ENCODE measurements at places on chromosomes 13 and 19.

DNA sequence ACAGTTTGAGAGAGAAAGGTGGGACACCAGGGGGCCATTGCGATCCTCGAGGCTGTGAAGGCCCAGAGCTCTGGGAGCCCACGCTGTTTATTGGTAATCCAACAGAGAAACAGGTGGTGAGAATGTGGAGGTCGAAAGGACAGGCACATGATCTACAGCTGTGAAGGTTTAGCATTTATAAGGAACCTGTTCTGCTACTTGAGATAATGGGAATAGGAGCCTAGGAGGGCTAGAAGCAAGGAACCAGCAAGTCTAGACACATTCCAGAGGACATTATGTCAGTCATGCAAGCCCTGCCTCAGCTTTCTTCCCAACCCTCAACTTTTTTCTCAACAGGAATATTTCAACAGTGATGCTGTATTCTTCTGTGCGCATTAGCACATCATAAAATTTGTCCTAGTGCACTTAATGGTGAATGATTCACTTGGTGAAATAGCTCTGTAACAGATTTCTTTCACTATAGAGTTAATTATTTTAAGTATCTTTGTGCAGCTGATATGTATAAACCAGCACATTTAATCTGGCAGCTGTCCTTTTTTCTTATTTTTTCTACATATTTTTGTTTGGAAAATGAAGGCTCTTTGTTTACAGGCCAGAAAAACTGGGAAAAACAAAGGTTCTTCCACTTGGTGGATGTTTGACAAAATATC lies 25.4 kb downstream of the ZNF90 start:
- peak; percentile 32 for DNase-seq

DNA sequence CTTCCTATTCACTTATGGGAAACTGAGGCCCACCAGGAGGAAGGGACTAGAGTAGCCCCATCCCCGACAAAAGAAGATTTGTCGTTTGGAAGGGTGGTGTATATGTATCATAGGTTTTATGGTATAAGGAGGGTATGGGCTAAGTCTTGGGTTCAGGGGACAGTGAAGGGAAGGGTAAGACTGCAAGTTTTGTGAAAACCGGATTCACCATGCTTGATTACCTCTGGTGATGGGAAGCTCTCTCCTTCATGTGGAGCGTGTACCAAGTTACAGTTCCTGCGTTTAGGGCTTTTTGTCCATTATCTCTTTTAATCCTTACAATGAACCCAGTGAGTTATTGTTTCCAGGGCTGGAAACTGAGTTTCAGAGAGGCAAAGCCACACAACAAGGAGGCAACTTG lies 3.8 kb downstream of the VASP start:
- no peak for DNase-seq

- DNase-seq, result no peak
Observed at GRCh38 chr13:114319441-114319913, 5.2 kb downstream of the CHAMP1 start.

DNA sequence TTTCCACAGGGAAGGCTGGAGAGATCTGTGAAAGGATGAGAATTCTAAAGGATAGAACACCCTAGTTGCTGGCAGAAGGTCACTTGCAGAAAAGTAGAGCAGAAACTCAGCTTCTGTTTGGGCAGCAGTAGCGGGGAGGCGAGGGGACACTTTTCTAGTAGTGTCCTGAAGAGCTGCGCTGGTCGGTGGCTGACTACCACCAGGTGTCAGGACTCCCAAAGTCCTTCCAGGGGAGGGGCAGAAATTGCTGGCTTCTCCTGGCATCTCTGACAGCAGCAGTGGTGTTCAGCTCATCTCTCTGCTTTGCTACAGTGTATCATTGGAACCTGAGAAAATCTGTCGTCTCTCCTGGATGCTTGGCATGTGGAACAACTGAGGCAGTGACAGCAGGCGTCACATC lies 120.9 kb downstream of the ZDHHC20 start:
- DNase-seq, result no peak

DNA sequence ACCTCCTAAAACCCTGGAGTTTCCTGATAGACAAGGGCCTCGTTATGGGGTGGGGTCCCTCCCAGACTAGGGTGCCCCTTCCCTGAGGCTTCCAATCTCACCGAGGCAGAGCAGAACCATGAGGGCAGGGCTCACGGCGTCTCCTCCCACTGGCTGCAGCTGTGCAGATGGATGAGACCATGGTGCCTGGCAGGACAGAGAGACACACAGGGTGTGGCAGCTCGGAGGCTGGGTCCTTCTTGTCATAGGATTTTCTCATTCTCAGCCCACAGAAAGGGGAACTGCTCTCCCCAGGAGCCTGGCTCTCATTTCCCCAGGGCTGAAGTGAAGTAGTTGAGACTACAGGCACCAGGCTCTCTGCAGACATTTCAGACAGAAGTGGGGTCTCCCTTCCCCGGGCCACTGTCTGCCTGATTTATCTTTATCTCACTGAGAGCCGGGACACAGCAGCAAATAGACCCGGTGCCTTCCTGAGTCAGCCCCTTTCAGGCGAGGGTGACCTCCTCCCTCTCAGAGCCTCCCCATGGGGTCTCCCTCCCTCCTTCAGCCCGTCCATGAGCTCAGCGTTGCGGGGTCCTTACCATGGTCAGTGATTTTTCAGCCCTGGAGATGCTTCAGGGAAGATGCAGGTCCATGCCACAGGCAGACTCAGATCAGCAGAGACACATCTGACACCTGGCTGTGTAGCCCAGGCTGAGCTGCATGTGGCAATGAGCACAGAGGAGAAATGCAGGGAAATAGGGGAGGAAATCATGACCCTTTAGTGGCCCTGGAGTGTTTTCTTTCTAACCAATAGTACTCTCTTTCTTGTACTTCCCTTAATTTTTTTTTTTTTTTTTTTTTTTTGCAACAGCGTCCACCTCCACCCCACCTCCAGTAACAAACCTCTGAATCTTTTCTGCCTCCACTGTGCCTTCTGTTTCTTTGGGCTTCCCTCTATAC lies at the start of gene LILRA5:
Gene LILRA5 (minus strand): TSS at position 731 of the 942 bp plus-strand sequence. CDS start 147 bp downstream, at position 584.
- no peak for DNase-seq

DNA sequence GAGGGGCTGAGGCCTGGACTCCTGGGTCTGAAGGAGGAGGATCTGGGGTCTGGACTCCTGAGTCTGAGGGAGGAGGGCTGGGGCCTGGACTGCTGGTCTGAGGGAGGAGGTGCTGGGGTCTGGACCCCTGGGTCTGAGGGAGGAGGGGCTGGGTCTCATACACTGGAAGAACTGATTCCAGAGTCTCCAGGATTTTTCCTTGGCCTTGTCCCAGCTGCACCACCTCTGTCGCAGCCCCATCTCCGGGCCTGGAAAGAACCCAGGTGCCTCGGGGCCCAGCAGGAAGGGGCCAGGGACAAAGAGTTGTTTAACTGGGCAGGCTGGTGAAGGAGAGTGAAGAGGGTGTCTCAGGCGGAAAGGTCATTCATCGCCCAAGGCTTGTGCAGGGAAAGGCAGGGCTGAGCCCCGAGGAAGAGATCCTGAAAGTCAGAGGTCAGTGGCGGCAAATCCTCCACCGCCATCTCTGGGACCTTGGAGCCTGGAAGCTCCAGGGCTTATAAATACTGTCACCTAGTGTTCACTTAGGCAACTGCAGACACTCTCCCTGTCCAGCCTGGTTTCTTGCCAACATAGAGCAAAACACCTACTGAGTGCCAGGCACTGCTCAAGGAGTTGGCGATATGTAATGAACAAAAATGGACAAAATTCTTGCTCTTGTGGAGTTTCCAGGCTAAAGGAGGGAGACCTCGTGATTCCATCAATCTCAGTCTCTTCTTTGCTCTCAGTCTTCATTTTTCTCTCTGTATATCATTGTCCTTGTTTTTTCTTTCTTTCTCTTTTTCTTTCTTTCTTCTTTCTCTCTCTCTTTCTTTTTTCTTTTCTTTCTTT lies 4.4 kb upstream of the KCNN4 start:
- no peak for DNase-seq

GRCh38 chr13:24243302-24243701 lies 66.1 kb upstream of the C1QTNF9 start:
- no peak for DNase-seq

DNA sequence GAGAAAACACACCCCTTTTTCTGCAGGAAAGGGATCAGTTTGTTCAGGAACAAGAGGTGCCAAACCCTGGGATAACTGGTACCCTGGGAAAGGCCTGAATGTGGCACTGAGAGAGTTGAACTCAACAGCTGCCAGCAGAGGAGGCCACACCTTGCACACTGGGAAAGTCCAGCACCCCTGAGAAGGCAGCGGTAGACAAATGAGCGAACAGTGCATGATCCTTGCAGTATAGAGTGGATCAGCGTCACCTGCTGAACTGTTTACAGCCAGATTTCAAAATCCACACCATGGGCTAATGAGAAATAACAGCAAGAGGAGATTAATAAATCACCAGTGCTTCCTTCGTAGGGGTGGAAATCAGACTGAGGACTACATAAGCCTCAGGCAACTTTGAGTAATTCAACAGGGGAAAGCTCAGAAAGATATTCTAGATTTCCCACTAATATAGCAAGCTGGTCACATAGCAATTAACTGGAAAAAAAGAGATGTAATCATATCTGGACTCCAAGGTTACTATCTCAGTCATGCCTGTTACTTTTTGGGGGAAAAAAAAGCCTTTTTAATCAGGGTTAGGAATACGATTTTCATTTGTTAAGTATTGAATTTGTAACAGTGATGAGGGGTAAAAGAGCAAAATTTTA lies 52.0 kb downstream of the DCT start:
- no peak for DNase-seq

DNA sequence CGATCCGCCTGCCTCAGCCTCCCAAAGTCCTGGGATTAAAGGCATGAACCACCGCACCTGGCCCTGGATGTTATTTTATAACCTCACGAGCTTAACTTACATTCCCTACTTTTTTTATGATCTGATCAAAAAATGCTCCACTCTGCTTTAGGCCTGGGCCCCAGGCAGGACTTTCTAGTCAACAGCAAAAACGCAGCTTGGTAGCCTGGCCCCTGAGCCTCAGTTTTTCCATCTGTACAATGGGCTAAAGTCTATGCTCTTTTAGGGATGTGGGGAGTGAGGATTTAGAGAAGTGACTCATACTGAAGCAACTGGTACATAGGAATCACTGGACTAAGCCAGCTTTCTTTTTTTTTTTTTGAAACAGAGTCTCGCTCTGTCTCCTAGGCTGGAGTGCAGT lies 11.9 kb upstream of the PIK3R2 start:
- no peak for DNase-seq

DNA sequence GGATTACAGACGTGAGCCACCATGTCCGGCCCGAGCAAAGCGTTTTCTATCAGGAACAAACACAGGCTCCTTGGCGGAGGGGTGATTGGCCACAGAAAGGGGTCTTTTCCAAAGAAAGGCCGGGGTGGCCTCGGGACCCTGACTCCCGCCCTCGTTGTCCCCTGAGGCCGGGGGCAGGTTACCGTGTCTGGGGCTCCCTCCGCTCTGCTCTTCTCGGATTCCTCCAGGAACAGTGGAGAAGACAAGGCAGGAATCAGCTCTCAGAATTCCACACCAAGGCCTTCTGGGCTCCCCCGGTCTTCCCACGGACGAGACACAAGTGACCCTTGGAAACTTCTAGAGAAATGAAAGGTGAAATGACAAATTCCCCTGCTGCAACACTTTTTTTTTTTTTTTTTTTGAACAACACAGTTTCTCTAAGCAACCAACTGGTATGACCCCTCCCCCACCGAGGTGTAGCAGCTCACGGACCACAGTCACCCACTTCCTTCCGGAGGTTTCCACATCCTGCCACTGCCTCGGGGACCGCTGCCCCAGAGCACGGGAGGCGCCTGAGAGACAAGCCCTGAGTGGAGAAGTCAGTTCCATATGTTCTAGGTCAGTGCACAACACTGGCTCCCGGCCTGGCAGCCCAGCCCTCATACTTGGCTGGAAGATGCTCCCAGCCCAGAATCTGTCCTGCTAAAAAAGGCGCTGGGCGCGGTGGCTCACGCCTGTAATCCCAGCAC lies 11.0 kb downstream of the MOB3A start:
- DNase-seq, result no peak

GRCh38 chr19:38759590-38760003 lies 13.7 kb downstream of the LGALS7 start:
- DNase-seq, result no peak

GRCh38 chr19:38039966-38040365 lies 133.0 kb downstream of the SIPA1L3 start:
- no peak for DNase-seq

GRCh38 chr19:4952945-4953344 lies 16.0 kb upstream of the KDM4B start:
- DNase-seq, result no peak

- no peak for DNase-seq
Observed at GRCh38 chr19:41297628-41298347, 12.2 kb upstream of the CCDC97 start.

DNA sequence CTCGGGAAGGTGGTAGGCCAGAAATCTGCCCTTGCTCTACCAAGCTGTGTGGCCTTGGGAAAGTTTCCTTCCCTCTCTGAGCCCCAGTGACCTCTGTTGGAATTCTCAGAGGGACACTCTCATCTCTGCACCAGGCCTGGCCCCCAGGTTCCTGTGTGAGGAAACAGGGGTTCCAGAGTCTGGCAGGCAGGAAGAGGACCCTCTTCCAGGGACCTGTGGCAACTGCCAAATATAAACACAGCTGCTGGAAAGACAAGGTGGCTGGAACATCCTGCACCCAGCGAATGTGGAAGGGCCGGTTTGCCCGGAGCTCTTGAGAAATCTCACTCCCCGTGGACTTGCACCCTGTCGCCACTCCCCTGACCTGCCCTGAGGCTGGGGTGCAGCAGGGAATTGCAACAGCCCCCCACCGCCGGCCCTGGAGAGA lies 52.8 kb downstream of the GADD45B start:
- no peak for DNase-seq

DNA sequence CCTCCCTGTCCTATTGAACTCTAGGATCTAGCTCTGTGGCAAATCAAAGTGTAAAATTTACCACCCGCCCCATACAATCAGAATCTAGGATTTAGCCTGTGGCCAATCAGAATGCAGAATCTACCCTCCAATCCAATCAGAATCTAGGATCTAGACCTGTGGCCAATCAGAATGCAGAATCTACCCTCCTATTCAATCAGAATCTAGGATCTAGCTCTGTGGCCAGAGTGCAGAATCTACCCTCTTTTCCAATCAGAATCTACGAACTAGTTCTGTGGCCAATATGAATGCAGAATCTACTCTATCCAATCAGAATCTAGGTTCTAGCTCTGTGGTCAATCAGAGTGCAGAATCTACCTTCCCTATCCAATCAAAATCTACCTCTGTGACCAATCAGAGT lies 25.8 kb downstream of the PRKD2 start:
- no peak for DNase-seq

DNA sequence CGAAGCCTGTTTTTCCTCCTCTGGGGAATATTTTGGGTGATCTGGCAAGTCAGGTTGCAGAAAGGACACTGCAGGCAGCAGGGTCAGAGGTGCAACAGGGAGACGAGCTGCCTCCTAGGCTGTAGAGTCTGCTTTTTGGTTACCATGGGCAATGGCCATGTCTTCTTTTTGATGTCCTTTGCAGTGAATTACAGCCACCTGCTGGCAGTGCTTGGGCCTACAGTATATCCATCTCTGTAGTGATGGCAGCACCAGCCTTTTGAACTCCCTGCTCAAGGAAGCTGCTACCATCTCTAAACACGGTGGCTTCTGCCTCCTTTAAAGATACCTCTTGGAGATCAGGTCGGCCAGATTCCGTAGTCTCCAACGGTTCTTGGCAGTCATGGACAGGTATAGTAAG lies 73.9 kb downstream of the WTIP start:
- DNase-seq, result no peak

- peak; percentile 26 for DNase-seq
Observed at GRCh38 chr13:49220036-49220855, at the start of gene MLNR. Gene MLNR, plus strand, starts transcription at chr13:49220338. Its CDS starts 0 bp downstream, at chr13:49220338.

- no peak for DNase-seq
Observed at GRCh38 chr19:4064149-4064495, 2.6 kb downstream of the ZBTB7A start.

All from right lung (tissue), 10 donors.